Mesothelial cell of epicardium (in vitro differentiated cells): ENCODE measurements at places on chromosomes 2 and 18.

DNA sequence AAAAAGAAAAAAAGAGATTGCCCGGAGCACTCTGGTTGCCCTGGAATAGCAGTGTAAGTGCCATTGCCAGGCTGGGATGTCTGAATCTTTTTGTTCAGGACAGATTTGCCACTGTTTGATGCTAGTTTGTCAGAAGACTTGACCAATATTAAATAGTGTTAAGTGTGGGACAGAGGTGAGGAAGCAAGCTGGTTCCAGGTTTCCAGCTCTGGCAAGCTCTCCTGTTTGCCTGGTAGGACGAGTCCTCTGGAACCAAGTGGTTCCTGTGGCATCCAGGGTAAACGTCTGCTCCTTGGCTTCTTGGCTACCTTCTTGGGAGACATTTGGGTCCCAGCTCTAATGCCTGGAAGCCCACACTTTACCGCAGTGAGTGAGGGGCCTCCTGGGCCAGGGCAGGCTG, 20.8 kb upstream of the IGFBP5 start:
- H3K27me3 ChIP-seq, result no peaks in the 10 kb centered on the region
- H3K36me3 ChIP-seq, result no peaks in the 10 kb centered on the region
- no peak overlapping the region for H3K27ac ChIP-seq
- H3K4me3 ChIP-seq, result no peak overlapping the region

DNA sequence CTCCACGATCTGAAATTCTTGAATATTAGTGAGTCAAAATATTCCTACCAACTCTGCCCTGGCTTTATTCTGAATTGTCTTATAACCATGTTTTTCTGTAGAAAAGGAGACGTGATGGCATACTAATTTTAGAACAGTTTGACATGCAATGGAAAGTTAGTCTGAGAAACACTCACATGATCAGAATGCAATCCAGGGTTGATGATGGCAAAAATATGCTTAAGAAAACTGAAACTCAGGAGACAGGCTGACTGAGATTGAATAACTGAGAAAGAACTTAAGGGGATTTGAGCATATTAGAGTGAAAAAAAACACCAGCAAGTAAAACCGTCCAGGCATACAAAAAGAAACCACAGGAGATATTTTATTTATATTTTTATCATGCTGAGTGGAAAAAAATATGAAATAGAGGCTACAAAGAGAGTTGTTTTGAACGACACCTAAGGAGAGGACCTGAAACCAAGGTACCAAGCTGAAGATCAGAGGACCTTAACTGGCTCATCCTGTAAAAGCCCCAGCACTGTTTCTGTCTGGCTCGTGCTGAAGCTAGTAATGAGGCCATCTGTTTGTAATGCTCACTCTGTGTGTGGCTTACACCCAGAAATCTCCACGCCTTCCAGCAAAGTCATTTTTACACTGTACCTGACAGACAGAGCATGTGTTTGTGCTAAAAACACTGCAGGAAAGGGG, 437.2 kb upstream of the PKDCC start:
- DNase-seq, result no peak
- peaks cover 3% of the 10 kb centered on the region for H3K4me1 ChIP-seq
- no peak overlapping the region for H3K4me3 ChIP-seq
- no peaks in the 10 kb centered on the region for H3K27me3 ChIP-seq
- no peaks in the 10 kb centered on the region for H3K36me3 ChIP-seq
- H3K27ac ChIP-seq, result no peak overlapping the region

DNA sequence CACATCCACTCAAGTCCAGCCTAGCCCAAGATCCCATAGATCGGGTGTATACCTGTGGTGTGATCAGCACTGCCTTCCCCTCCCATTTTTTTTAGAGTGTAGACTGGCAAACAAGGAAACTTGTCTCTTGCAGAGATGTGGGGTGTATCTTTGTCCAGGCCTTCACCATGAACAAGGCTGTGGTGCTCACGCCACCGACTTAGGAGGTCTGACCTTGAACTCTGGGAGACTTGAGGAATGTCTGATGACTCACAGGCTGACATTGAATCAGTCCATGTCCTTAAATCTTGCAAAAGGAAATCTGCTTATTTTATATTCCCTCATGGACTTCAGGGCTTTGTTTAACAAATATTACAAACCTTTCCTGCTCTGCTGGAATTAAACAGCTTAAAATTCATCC, 4.5 kb upstream of the CTIF start:
- H3K36me3 ChIP-seq, result no peaks in the 10 kb centered on the region
- H3K4me1 ChIP-seq, result peaks cover 6% of the 10 kb centered on the region
- peaks cover 2% of the 10 kb centered on the region for H3K27me3 ChIP-seq
- no peak for DNase-seq
- H3K4me3 ChIP-seq, result no peak overlapping the region

DNA sequence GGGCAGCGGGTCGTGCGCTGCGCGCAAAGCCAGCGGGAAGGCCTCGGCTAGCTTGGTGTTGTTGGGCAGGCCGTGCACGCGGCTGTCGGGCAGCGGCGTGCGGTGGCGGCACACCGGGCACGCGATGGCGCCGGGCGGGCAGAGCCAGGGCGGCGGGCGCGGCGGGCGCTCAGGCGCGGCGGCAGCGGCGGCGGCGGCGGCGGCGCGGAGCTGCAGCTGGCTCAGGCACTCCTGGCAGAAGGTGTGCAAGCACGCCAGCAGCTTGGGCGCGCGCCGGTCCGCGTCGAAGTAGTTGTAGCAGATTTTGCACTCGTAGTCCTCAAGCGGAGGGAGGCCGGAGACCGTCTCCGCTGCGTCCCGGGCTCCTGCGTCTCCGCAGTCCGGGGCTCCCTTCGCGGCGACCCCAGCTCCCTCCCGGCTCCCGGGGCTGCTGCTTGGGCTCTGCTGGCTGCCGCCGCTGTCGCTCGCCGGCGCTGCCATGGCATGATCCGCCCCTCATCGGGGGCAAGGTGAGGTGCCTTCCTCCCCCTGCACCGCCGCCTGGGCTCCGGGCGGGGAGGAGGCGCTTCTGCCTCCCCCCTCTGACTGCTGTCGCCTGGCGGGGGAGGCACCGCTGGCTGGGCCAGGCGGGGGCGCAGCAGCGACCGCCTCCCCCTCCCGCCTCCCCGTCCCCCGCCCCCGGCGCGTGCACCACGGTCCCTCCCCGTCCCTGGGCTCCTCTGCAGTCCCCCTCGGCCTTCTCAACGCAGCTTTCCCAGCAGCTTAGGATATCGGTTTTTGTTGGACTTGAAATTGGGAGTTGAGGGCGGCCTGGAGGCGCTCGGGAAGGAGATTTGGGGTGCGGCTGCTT, 21.0 kb upstream of the PAX3 start:
- H3K27me3 ChIP-seq, result peaks cover 80% of the 10 kb centered on the region
- no peak overlapping the region for H3K27ac ChIP-seq
- H3K4me1 ChIP-seq, result peaks cover 13% of the 10 kb centered on the region
- H3K36me3 ChIP-seq, result no peaks in the 10 kb centered on the region
- peak overlapping the region; percentile 79 for H3K4me3 ChIP-seq

DNA sequence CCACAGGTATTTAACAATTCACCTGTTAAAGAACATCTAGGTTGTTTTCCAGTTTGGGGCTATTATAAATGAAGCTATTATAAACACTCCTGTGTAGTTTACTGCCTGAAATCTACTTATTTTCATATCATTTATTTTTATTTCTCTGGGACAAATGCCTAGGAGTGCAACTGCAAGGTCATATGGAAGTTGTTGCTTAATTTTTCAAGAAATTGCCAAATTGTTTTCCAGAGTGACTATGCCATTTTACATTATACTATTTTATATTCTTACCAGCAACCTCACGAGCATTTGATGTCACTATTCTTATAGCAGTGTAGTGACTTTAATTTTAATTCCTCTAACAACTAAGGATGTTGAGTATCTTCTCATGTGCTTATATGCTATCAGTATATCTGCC, 298.4 kb downstream of the EXOC6B start:
- H3K27ac ChIP-seq, result peak overlapping the region; percentile 5
- H3K27me3 ChIP-seq, result no peaks in the 10 kb centered on the region
- DNase-seq, result no peak

DNA sequence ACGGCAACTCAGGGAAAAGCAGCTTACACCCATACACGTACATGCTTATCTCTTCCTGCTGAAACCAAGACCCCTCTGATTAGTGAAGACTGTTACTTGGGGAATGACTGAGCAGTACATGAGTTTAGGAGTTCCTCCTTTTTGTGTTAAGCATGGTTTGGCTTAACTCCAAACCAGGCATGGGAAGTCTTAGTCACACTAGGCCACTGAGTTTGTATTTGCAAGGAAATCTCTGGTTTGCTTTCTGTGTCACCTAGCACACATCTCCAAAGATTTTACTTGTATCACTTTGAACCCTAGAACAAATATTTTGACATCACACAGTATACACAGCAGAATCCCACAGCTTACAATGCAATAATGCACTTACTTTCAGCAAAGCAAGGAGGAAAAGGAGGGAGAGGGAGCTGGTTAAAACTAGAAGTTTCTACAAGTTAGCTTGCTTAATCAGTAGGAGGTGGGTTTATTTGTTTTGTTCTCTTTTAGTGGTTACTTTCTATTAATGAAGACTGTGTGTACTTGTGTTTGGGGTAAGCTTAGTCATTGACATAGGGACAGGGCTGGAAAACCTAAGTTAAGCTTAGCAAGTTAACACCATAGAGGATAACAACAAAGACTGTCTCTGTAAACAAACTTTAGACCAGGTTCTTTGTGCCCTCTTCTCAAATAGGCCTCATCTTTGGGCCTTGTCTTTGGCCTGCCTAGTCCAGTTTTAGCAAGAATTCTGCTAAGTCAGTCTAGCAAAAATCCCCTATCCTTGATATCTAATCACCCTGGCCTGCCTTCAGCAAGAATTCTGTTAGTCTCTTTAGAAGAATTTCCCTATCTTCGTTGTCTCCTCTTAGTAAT, 219.4 kb downstream of the MREG start:
- no peak overlapping the region for H3K4me3 ChIP-seq
- DNase-seq, result no peak
- H3K36me3 ChIP-seq, result no peaks in the 10 kb centered on the region
- H3K27me3 ChIP-seq, result no peaks in the 10 kb centered on the region
- peaks cover 30% of the 10 kb centered on the region for H3K4me1 ChIP-seq

GRCh38 chr18:2884706-2885285, 38.0 kb downstream of the EMILIN2 start:
- H3K4me3 ChIP-seq, result no peak overlapping the region
- H3K27ac ChIP-seq, result no peak overlapping the region
- peaks cover 10% of the 10 kb centered on the region for H3K36me3 ChIP-seq
- peaks cover 8% of the 10 kb centered on the region for H3K4me1 ChIP-seq
- no peak for DNase-seq

GRCh38 chr18:9422816-9423519, 52.3 kb upstream of the RALBP1 start:
- no peak overlapping the region for H3K4me3 ChIP-seq
- H3K36me3 ChIP-seq, result no peaks in the 10 kb centered on the region
- H3K27ac ChIP-seq, result no peak overlapping the region
- H3K4me1 ChIP-seq, result peaks cover 14% of the 10 kb centered on the region
- H3K27me3 ChIP-seq, result no peaks in the 10 kb centered on the region

- H3K4me3 ChIP-seq, result no peak overlapping the region
- H3K27ac ChIP-seq, result no peak overlapping the region
- peaks cover 6% of the 10 kb centered on the region for H3K36me3 ChIP-seq
Observed at GRCh38 chr2:25402477-25402876, 60.8 kb upstream of the DNMT3A start.

DNA sequence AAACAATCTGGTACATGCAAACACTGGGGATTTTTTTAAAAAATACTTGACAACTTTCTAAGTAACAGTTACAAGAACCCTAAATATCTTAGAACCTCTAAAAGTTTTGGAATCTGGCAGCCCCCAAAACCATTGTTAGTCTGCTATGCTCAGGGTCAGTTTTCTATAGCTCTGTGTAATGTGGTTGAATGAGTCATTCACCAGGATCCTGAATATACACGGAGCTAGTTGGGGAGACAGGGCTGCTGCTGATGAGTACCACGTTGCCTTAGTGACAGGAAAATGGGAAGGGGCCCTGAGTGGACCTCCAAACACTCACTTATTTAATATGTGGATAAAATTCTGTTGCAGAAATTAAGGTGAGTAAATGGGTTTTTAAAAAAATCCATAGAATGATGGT, 36.9 kb upstream of the TANC1 start:
- H3K27me3 ChIP-seq, result no peaks in the 10 kb centered on the region
- peak overlapping the region; percentile 43 for H3K27ac ChIP-seq
- DNase-seq, result no peak
- H3K4me1 ChIP-seq, result peaks cover 13% of the 10 kb centered on the region
- H3K36me3 ChIP-seq, result peaks cover 12% of the 10 kb centered on the region
- no peak overlapping the region for H3K4me3 ChIP-seq

GRCh38 chr2:182649316-182649715, 66.7 kb upstream of the DNAJC10 start:
- no peak overlapping the region for H3K27ac ChIP-seq
- peaks cover 8% of the 10 kb centered on the region for H3K4me1 ChIP-seq
- H3K36me3 ChIP-seq, result no peaks in the 10 kb centered on the region

DNA sequence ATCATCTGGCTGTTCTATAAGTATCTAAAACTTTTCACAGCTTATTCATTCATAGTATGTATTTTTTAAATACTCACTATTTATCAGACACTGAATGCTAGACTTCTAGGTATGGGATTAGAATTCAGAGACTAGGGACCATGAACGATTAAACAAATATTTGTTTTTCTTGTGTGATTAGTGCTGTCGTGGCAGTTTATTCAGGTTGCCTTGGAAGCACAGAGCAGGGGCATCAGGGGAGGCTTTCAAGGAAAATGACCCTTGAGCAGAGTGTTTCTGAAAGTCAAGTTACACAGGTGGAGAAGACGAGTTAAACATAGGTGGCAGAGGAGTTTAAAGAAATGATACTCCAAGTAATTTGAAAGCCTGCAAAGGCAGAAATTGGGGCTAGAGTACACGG, 5.7 kb downstream of the SPOPL start:
- H3K36me3 ChIP-seq, result peaks cover 2% of the 10 kb centered on the region
- no peak overlapping the region for H3K27ac ChIP-seq
- DNase-seq, result no peak
- H3K4me3 ChIP-seq, result no peak overlapping the region
- H3K4me1 ChIP-seq, result peaks cover 42% of the 10 kb centered on the region

DNA sequence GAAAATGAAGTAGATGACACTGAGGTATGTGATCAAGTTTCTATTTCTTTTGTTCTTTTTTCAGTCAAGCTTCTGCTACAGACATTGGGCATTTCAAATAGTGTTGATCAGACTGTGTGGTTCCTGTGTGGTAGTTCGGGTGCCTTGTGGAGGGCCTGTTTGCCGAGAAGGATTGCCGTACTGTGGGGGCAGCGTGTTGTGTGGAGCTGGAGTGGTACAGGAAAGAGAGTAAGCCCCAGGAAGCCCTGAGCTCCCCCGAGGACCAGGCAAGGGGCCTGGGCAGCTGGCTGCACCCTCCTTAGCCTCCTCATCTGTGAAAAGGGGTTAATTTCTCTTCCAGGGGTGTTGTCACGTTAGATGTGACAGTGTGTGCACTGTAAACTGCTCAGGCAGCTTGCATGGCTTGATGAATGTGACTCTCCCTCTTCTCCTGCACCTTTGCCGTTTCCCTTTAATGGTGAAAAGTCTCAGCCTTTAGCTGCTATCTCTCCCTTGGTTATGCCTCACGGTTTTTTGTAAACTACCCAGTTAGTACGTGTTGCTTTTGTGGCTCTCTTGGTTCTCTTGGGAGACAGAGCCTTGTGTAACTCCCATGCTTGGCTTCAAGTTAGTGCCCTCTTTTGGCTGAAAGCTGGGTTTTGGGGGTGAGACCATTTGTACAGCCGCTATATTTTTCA, 19.5 kb downstream of the C2orf74 start:
- no peak for DNase-seq
- H3K4me1 ChIP-seq, result peaks cover 47% of the 10 kb centered on the region
- H3K27ac ChIP-seq, result peak overlapping the region; percentile 52
- peaks cover 44% of the 10 kb centered on the region for H3K36me3 ChIP-seq
- H3K4me3 ChIP-seq, result peak overlapping the region; percentile 32

GRCh38 chr2:236765478-236765877, 195.9 kb downstream of the ACKR3 start:
- H3K36me3 ChIP-seq, result peaks cover 8% of the 10 kb centered on the region
- peak overlapping the region; percentile 84 for H3K27ac ChIP-seq
- peaks cover 36% of the 10 kb centered on the region for H3K4me1 ChIP-seq
- H3K4me3 ChIP-seq, result no peak overlapping the region
